ENCODE measurements at places on chromosomes 3 and 15.

GRCh38 chr15:100307241-100308212, 34.2 kb downstream of the ADAMTS17 start:
- DNase-seq: no peak

DNA sequence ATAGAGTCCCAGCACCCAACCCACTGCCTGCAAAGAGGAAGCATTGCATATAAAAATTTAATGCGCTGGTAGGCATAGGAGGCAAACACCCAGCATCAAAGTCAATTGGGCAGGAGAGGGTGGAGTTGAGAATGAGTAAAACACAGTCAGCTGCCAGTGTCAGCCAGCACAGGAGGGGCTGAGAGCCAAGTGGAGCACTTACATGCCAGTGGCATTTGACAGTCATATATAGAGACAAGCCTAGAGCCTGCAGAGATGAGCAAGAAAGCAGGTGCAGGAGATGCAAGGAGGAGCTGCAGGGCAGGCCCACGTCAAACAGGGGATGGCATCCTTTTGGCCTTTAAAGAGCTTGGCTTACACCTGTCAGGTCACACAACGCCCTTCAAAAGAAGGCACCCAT, 27.6 kb upstream of the ZFAND6 start:
- DNase-seq: no peak

- no peak for DNase-seq
These were observed 114.0 kb downstream of the LRRC28 start for GRCh38 chr15:99365242-99365641.

DNA sequence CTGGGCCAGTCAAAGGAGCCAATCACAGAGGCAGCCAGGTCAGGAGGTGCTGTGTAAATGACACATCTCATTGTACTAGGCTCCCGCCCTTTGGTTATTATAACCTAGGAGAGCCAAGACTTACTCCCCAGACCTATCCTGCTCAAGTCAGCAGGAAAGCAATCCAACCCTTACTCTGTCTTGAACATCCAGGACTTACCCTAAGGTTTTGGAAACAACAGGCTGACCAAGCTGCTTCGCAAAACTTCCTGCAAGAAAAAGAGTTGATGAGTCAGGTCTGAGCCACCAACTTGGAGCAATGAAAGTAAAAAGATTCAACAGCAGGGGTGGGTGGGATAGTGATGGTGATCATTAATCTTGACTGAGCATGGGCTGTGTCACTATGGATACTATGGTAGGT, 144.4 kb downstream of the MYLK start:
- DNase-seq: no peak

Measured in activated naive CD4-positive, alpha-beta T cell treated with anti-CD3 and anti-CD28 coated beads, Interleukin-2, amount 50 U/mL, for 16 hours (primary cell).